ENCODE measurements at places on chromosomes 11 and 22.
A peak's percentile ranks its signal among the peaks of the same experiment; 100 is the strongest.

DNA sequence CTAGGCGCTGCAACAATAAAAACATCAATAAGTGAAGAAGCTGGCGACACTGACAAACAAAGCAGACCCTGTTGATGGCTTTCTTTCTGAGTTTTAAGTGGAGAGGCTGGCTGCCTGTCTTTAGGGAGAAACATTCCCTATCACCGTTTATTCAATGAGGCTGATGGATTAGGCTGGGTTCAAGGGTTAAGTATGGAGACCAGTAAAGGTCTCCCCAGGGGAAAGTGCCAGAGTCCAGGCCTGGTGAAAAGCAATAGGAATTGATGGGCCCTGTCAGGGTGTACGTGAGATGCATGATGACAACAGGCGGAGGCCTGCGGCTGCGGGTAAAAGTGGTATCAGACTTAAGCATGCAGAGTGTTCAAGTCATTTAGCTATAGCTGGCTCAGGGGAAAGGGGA lies 102.6 kb downstream of the ALX4 start:
- DNase-seq: no peak

GRCh38 chr11:47409440-47410369 lies 1.3 kb downstream of the SLC39A13 start:
- no peak for DNase-seq

GRCh38 chr22:20424932-20425565 lies 12.6 kb downstream of the SCARF2 start:
- no peak for DNase-seq

GRCh38 chr11:1399386-1400316 lies 9.9 kb downstream of the BRSK2 start:
- no peak for DNase-seq

DNA sequence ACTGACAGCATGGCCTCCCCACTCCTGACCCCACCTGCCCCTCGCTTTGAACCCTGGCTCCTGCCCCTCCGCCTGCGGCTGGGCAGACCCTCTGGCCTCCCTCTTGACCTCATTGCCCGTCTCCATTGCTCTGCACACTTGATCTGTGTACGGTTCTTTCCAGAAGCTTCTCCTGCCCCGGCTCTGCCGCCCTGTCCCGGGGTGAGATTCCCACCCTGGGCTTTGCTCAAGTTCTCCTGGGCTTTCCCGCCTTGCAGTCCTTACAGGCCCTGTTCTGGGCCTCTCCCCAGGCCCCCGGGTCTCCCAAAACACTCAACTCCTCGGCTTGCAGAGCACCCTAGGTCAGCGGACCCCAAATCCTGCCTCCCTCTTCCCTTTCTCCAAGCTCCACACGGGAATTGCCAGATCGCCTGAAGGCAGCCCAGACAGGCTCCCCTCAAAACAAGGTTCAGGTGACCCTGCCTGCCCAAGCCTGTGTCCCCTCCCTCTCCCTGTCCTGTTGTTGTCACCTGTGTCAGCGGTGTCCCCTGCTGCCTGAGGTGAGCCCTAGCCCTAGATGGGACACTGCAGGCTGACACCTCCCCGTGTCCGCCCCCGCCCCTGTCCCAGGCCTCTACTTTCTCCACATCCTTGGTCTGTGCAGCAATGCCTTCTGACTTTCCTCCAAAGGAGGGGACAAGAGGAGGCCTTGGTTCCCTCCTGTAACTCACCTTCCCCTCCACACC lies 1.5 kb downstream of the GAL start:
- no peak for DNase-seq

DNA sequence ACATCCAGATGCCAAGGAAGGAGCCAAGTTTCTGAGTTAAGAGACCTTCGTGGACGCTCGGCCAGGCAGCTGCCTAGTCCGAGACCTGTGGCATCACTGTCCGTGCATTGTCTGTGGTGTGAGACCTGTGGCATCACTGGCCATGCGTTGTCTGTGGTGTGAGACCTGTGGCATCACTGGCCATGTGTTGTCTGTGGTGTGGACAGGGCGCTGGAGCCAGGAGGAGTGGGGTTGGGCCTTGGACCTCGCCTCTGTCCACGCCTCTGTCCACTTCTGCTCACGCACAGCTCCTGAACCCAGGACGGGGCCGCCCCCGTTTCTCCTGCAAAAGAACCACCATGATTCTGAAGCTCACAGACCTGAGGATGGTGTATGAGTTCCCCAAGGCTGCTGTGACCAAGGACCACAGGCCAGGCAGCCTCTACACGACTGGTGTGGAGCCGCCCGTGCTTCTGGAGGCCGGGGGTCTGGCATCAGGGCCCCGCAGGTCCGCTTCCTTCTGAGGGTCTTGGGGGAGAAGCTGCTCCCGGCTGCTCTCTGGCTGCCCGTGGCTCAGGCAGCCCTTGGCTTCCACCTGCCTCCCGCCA lies 1218.3 kb downstream of the BRD1 start:
- no peak for DNase-seq

DNA sequence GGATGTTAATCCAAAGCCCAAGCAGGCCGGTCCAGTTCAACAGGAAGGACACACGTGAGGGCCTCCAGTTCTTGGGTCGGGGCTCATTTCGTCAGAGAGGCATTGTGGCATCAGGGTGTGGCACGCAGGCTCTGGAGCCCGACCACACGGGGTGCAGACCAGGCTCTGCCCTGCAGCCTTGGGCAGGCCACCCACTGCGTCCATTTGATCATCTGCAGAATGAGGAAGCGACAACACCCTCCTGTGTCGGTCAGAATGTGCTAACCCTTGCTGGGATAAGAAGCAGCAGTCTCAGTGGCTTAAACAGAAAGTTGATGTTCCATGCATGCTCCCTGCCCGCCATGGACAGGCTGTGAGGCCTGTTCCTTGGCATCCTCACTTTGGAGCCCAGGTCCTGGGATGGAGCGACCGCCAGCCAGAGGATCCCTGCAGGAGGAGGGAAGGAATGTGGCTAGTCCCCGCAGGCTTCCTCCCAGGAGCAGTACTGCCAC lies 10.8 kb downstream of the RIBC2 start:
- no peak for DNase-seq

- no peak for DNase-seq
Observed at GRCh38 chr11:71178076-71178475, 74.3 kb downstream of the SHANK2 start.

DNA sequence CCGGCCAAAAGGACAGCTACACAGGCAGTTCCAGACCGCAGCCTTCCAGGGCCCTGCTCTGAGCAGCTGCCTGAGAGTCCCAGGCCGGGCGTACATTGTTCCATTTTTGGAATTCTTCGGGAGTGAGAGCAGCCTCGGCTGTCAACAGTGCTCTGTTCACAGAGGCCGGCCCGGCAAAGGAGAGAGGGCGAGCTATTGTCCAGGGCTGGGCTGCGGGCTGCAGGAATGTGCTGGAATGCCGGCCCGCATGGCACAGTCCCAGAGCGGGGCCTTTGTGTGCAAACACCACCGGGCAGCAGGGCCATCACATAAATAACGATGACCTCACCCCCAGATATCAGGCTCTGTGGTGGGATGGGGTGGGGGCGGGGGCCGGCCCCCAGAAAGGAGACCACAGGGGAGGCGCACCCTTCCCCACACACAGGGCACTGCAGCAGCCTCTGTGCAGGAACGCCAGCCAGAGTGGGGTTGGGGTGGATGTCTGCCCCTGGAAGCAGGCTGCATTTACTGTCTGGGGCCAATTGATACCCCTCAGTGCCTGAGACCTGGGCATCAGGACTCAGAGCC lies 15.8 kb downstream of the LINC01488 start:
- DNase-seq: peak; percentile 94

DNA sequence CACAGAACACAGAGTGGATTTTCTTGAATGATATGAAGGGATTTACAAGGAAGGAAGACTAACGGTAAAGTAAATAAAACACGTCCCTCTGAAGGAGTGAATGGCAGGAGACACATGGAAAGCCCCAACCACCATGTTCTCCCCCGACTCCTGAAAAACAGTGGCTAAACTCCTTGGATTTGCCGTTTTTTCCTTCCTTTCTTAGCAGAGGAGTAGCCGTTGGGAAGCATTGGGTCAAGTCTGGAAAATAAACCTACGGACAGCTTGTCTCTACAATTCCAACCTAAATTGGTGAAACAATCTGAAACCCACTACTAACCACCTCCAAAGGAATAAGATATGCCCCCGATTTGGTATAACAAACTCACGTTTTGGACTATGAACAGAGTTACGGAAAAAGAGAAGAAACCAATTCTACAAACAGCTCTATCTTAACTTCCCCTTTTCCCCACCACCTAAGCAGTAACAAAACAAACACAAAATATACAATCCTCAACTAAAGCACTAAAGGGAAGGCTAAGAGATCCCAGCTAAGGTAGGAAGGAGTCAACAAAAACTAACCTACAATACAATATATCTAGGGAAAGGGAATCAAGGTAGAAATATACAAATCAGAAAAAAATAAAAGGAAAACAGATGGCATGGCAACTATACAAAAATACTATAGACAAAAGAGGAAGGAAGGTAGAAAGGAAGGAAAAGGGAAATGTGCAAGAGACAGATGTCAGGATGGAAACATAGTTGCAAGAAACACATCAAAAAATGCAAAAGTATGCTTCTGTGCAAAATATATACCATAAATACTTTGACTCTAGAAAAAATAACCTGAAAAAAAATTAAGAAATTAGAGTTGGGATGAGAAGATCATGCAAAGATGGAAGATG lies 43.8 kb upstream of the LYVE1 start:
- no peak for DNase-seq

DNA sequence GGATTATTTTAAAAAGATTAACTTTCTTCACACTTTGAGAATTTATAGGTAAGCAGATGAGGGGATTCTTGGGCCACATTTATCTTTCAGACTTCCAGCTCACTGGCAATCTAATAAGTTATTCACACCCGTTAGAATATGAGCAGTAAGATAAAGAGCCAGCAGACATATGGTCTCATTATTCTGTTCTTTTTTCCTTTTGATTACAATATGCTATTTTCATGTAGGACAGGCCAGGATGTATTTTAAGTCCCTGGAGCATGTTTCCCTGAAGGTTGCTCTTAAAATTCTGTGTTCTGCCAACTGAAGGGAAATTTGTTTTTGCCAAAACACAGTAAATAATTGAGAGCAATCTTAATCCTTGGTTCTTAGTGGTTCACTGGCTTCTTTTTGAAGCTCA lies 22.2 kb downstream of the PDHX start:
- no peak for DNase-seq

DNA sequence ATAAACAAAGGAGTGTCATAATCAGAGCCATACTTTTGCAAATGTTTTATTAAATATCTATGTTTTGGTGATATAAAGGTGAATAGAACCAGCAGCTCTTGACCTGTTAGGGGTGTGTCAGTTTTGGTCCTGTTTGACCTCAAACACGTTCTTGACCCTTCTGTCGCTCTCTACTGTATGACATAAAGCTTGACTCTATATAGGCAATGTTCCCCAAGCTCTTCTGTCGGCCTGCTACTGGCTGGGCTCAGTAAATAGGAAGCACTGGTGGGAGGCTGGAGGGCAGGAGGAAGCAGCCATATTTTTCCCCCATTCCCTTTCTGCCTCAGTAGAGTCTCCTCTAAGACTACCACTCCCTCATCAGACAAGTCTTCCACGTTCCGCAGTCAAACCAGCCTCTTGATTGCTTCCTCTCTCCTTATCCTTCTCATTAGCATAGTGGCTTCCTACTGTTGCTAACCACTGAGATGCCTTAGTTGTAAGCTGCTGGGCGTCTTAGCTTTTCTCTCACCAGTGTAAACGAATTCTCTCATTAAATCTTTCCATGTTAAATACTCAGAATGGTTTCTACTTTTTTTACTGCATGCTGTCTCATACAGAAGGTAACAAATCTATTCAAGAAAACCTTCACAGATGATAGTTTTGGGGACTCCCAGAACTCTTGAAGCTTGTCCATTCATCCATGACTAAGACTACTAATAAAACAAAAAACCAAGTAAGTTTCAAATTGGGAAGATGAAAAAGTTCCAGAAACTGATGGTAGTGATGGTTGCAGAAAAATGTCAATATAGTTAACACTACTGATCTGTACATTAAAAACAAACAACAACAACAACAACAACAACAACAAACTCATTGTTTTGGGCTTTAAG lies 3.3 kb downstream of the NPAT start:
- DNase-seq: no peak

GRCh38 chr22:49671331-49672013 lies 156.2 kb downstream of the BRD1 start:
- no peak for DNase-seq

DNA sequence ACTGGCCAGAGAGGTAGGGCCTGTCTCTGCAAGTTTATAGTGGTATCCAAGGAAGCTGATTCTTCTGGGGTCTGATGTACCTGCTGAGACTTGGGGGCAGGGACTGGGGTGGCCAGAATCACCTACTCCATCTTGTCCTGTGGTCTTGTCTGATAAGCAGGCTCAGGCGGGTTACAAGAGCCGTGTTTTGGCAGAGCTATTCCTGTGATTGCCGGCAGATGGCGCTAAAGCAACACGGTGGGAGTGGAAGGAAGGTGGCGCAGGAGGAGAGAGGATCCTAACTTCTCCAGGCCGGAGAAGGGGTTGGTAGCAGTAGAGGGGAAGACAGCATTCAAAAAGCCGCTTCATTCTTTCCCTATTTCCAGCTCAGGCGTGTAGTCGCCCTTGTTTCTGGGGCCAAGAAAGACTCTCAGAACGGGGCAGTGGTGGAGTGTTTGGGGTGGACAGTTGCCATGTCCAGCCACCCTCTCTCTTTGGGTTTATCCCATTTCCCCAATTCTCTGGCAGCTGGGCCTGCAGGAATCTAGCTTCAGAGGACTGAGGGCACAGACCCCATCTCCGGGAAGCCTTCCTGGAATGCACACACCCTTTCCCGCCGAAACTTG lies 15.1 kb downstream of the CHRM1 start:
- DNase-seq: peak; percentile 79

DNA sequence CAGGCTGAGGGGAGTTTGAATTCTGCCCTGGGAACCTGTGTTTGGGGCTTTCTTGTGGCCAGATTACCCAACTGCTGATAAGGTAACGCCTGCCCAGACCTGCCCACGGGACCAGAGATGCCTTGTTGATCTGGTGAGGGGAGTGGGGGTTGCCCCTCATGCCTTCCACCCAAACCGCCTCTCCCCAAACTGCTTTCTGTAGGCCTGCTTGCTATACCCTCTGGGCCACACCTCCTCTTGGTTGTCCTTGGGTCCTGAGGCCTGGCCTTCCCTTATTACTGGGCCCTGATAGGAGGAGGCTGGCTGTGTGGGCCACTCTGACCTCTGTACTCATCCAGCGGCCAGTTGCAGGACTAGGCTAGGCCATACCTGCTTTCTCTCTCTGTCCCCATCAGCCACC lies 3.4 kb downstream of the P2RY2 start:
- no peak for DNase-seq

- DNase-seq: no peak
Observed at GRCh38 chr22:47092896-47093311, 330.5 kb downstream of the TBC1D22A start.

GRCh38 chr11:74185285-74185684 lies 14.2 kb downstream of the PPME1 start:
- DNase-seq: no peak
